ENCODE measurements at places on chromosomes 5 and 9.

- DNase-seq: no peak
These were observed 424 bp upstream of the MARCOL start for GRCh38 chr5:148237785-148238417.

- DNase-seq: peak; percentile 2
These were observed 88.6 kb downstream of the KCNN2 start for GRCh38 chr5:114450437-114450836.

DNA sequence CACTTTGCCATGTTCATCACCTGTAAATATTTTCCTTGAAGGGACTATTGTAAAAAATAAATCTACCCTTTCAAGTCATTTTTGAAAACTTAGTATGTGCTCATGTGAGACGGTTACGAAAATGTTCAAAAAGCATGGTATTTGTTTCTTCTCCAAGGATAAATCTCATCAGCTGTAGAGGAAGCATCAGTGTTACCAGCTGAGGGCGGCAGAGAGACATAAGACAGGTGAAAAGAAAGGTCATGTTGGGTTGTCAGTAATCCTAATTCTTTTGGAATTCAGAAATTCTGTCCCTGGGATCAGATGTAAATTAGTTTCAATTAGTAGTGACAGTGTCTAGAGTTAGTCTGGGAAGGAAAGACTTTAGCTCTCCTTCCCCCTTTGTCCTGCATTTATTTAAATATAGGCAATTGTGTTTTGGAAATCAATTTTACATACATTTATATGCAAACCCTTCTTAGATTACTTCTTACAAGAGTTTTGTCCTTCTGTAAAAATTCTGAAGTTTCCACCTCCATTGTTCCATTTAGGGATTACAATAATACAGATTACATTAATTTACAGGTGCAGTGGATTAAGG lies 791.9 kb upstream of the CDH6 start:
- DNase-seq: no peak

GRCh38 chr9:121892706-121893105 lies 200.4 kb downstream of the TTLL11 start:
- DNase-seq: no peak

DNA sequence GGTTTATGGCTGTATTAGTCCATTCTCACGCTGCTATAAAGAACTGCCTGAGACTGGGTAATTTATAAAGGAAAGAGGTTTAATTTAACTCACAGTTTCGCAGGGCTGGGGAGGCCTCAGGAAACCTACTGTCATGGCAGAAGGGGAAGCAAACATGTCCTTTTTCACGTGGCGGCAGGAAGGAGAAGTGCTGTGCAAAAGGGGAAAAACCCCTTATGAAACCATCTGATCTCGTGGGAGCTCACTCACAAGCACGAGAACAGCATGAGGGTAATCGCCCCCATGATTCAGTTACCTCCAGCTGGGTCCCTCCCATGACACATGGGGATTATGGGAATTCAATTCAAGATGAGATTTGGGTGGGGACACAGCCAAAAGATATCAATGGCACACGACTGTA lies 13.9 kb downstream of the LRRC70 start:
- DNase-seq: no peak

DNA sequence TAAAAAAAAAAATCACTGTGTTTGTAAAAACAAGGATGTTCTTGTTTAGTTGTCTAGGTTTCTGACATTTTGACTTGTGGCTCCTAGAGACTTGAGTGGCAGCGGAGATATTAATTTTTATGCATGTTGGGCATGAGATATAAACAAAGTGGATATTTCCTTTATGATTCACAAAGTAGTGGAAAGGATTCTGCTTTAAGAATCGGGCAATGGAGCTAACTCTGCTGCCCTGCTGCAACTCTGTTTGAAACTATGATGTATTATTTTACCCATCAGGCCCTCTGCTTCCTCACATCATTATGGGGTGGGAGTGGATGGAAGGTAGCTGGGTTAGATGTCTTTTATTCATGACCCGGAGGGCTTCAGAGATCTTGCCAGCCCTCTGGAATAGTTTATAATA lies 94.1 kb upstream of the CD180 start:
- DNase-seq: no peak

DNA sequence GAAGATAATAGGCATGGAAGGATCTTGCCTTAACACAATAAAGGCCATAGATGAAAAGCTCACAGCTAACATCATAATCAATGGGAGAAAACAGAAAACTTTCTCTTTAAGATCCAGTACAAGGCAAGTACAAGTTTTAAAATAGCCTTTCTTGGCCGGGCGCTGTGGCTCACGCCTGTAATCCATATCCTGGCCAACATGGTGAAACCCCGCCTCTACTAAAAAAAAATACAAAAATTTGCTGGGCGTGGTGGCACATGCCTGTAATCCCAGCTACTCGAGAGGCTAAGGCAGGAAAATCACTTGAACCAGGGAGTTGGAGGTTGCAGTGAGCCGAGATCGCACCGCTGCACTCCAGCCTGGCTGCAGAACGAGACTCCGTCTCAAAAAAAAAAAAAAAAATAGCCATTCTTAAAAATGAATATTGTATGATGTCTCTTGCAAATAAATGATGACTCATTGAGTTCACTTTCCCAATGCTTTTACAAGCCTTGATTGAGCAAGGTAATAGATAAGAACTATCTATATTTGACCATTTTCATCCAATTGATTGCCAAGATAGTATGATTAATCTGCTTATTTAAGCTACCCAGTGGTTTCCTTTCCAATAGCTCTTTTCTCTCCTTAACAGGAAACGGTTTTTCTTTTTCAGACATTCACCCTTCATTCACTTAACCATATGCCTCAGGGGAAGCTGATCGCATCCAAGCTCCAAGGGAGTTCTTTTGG lies 15.8 kb downstream of the CCDC152 start:
- no peak for DNase-seq

DNA sequence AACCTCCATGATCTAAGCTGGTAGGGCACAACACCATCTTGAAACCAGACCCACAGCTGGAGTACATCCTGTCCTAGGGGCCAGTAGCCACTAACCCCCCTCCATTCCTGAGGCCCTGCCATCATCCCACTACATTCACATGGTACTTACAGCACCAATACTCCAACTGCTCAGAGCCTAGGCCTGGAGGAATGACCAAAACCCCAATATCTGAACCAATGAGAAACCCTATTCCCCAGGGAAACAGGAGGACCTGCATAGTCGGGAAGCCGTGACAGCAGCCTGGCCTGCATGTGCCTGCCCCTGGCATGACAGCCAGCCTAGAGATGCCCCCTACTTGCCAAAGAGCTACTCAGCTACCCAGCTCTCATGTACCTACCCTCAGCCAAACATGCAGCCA lies 65.4 kb upstream of the DMRT1 start:
- DNase-seq: no peak

GRCh38 chr9:85216601-85217000 lies 525.2 kb downstream of the AGTPBP1 start:
- no peak for DNase-seq

- DNase-seq: no peak
These were observed 98.0 kb downstream of the ANKH start for GRCh38 chr5:14773588-14773987.

- DNase-seq: no peak
These were observed 30.2 kb downstream of the SREK1 start for GRCh38 chr5:66174338-66174737.

DNA sequence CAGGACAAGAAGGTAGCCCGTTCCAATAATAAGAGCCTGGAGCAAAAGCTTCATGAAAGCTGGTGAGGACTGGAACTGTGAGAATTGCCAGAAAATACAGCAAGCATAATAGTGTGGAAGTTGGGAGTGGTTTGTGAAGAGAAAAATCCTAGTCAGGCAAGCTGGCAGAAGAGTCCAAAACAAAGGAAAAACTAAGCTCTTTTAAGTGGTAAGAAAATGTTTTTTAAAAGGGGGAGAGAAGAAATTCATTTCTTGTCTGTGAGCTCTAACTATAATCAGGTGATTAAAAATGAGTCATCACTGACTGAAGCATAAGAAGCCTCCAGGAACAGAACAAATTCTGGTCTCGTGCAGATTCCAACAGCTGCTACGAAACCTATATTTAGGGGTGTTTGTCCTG lies 102.6 kb downstream of the CAAP1 start:
- no peak for DNase-seq

DNA sequence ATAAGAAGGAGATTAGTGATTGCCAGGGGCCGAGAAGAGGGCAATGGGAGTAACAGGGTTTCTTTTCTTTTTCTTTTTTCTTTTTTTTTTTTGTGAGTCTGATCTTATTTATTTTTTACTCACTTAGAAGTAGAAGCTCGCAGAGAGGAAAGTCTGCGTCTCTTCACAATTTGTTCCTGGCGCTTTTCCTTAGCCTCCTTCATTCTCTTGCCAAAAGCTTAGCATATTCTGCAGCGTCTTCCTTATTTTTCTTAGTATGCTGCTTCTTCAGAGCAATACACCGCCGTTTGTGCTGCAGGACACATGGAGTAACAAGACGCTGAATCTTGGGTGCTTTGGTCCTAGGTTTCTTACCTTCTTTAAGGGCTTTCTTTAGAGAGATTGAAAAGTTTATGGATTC lies 30.3 kb upstream of the DENND4C start:
- DNase-seq: no peak

DNA sequence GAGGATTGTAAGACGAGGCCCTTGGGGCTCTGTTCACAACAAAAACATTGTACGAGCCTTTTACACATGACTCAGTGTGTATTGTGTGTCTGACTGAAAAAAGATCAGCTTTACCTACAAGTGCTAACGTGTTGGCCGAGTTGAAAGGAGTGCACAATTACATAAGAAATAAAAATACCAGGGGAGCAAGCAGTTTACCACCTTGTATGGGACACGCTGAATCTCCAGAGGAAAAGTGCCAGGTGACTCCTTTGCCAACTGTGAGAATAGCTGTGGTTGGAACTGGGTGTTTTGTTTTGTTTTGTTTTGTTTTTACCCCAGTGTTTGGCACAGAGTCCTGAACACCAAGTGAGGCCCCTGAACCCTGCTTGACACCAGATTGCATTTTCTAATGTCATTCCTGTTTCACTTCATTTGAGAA lies 32.8 kb upstream of the ZSWIM6 start:
- DNase-seq: no peak

- DNase-seq: no peak
These were observed 243.6 kb downstream of the FANCC start for GRCh38 chr9:95073918-95074317.

- no peak for DNase-seq
These were observed 227.7 kb upstream of the GRAMD2B start for GRCh38 chr5:126195410-126196100.

DNA sequence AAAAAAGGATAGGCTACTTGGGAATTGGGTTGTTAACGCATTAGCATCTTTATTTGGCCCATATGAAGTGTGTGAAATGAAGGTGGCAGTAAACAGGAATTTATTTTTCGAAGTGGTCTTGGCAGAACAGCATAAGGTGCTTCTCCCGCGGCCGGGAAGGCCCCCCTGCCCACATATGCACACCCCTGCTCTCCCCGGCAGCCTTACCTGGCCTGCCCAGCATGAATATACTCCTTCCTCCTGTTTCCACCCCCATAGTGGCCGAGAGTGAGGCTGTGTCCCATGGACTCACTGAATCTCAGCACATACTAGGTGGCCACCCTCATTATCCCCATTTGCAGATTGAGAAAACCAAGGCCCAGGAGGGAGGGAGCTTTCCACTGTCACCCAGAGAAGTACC lies 54.0 kb upstream of the OLFM1 start:
- no peak for DNase-seq

DNA sequence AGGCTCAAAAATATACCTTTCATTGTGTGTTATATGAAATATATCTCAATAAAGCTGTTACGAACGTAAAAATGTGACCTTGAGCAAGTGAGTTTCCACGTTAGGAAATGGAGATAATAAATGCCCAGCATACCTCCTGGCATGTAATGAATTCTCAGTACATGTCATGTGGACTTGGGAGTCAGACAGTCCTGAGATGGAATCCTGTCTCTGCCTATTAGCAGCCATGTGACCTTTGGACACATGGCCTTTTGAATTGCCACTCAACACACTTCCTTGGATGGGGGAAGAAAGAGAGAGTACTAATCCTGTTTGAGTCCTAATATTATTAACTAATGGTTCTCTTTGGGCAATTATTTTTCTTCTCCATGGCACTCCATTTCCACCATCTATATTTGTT lies 25.7 kb downstream of the TRIM32 start:
- no peak for DNase-seq

DNA sequence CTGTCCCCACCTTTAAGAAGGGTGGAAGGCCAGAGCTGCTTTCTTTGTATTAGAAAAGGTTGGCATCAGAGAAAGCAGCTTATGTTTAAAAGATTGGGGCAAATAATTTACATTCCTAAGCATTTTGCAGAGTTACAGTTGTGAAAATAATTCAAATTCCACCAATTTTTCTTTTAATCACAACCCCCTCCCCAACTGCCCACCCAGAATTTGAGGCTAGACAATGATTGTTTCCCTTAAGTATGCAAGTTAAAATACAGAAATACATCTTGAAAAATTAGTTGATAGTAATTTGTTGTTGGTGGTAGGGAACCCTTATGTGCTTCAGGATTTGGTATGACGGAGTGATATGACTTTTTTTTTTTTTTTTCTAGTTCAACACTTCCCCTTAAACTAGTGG lies 133.0 kb downstream of the ZSWIM6 start:
- no peak for DNase-seq

- no peak for DNase-seq
These were observed 7.8 kb upstream of the MRNIP start for GRCh38 chr5:179866241-179867078.

GRCh38 chr5:171961117-171961516 lies 45.3 kb downstream of the FBXW11 start:
- DNase-seq: no peak

DNA sequence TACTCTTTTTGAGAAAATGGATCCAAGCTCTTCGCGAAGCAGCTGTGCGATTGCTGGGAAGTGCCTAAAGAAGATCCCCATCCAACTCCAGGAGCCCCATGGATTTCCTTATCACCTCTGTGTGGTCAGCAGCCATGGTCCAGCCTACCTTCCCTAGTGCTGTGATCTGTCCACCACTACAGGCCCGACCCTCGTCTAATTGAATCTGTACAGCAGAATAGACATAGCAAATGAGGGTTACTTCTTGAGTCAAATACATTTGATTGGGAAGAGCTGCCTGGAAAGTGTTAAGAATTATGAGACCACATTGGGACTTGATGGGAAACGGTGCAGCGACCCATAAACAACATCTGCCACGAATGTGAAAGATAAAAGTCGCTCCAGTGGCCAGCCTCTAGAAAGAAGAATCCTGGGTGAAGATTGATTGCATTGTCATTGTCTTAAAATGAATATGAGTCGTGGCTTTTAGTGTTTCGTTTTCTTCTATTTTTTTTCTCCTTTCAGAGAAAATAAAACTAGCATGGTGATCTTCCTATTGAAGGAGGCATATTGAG lies 118.4 kb downstream of the PAM start:
- DNase-seq: no peak

Data from fibroblast of skin of left quadriceps (primary cell).